ENCODE measurements at places on chromosomes 1 and 21. TPM values are rescaled to one million over a fixed set of nuclear protein-coding genes. Genes with fewer than 3 reads are reported as not detected.

ACTN2 gene
- total RNA-seq = 1.3 TPM

DNA sequence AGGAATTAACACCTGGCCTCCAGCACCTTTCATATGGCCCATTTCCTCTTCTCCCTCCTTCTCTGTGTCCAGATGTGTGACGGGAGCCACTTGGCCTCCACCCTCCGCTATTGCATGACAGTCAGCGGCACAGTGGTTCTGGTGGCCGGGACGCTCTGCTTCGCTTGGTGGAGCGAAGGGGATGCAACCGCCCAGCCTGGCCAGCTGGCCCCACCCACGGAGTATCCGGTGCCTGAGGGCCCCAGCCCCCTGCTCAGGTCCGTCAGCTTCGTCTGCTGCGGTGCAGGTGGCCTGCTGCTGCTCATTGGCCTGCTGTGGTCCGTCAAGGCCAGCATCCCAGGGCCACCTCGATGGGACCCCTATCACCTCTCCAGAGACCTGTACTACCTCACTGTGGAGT lies 5.6 kb downstream of the TMEM61 start:
- H3K27ac ChIP-seq = no peak overlapping the region
- DNase-seq = no peak
- H3K36me3 ChIP-seq = no peaks in the 10 kb centered on the region
- H3K27me3 ChIP-seq = peaks cover 2% of the 10 kb centered on the region

DNA sequence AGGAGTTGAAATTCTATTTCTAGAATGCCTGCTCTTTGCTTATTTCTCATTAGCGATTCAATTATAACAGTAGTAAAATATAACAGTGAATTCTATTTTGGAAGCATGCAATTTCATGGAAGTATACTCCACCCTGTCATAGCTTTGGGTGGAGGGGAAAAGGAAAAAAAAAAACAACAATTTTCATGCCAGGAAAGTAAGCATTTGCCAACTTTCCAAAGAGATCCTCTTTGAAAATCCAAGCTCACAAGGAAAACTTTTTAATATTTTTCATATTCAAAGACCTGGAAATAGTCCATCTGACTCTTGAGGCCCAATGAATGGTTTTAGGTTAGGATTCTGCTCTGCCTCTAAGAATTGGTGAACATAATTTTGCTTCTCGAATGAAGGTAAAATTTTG lies 134.5 kb downstream of the PTPN14 start:
- H3K4me3 ChIP-seq = no peak overlapping the region
- H3K27ac ChIP-seq = no peak overlapping the region
- no peaks in the 10 kb centered on the region for H3K27me3 ChIP-seq
- no peaks in the 10 kb centered on the region for H3K4me1 ChIP-seq
- no peaks in the 10 kb centered on the region for H3K36me3 ChIP-seq
- DNase-seq = no peak

DNA sequence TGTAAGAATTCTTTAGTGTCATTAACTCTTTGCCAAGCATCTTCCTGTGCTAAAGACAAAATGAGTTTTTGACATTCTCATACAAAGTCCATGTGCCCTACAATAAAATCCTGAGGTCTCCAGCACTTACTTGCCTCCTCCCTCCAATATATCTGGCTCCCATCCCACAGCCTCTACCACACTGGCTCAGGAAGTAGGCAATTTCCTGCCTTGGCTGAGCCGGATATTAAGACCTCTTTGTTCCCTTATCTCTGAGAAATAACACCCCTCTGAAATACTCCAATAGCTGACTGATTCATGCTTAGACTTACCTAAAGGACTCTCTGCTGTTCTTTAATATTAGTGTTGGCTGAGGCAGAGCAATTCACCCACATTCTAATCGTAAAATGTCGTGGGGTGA lies 37.6 kb upstream of the GORAB start:
- DNase-seq = no peak
- no peak overlapping the region for H3K4me3 ChIP-seq
- no peaks in the 10 kb centered on the region for H3K36me3 ChIP-seq
- H3K27ac ChIP-seq = peak overlapping the region; percentile 16
- no peaks in the 10 kb centered on the region for H3K27me3 ChIP-seq
- no peaks in the 10 kb centered on the region for H3K4me1 ChIP-seq

DNA sequence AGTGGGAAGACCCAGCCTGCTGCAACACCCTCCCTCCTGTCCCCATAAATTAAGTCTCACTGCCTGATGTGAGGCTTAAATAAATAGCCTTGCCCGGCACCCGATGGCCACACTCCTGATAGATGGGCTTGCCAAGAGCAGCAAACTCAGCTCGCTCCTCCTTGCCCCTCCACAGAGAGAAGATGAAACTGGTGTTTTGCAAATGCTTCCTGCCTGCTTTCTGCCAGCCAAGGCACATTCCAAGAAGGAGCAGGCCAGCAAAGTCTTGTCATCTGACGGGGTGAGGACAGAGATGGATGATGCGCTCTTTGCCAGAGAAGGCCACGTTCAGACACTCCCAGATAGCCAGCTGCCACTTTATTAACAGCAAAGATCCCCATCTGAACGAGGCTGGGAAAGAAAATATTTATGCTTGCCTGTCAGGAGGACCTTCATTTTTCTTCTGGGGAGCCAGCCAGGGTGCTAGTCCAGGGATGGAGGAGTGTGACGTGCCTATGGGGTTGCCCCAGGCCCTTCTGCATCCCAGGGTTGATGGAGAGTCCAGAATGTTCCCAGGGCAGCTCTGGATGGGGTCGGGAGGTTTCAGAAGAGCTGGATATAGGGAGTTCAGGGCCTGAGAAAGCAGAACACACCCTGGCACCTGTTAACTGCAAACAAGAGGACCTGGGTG lies 265.4 kb downstream of the FOXD2 start:
- H3K4me1 ChIP-seq = no peaks in the 10 kb centered on the region
- DNase-seq = no peak
- H3K27me3 ChIP-seq = peaks cover 35% of the 10 kb centered on the region
- no peak overlapping the region for H3K27ac ChIP-seq
- H3K4me3 ChIP-seq = no peak overlapping the region

DNA sequence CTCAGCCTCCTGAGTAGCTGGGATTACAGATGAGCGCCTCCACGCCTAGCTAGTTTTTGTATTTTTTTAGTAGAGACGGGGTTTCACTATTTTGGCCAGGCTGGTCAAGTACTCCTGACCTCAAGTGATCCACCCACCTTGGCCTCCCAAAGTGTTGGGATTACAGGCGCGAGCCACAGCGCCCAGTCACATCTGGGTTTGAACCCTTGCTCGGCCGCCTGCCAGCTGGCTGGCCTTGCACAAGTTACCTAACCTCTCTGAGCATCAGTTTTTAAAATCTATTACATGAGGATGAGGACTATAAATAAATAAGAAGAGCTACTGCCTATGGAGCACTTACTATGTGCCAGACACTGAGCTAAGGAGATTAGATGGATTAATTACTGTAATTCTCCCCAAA lies 17.7 kb upstream of the PADI2 start:
- H3K4me3 ChIP-seq = no peak overlapping the region
- no peak for DNase-seq
- H3K4me1 ChIP-seq = no peaks in the 10 kb centered on the region
- peaks cover 35% of the 10 kb centered on the region for H3K27me3 ChIP-seq
- no peaks in the 10 kb centered on the region for H3K36me3 ChIP-seq

CLDN8 gene
- total RNA-seq = not detected

GRCh38 chr1:95325349-95325748 lies 91.3 kb downstream of the RWDD3 start:
- DNase-seq = no peak
- no peak overlapping the region for H3K4me3 ChIP-seq
- no peaks in the 10 kb centered on the region for H3K36me3 ChIP-seq
- no peaks in the 10 kb centered on the region for H3K4me1 ChIP-seq

- no peak overlapping the region for H3K27ac ChIP-seq
- no peak for DNase-seq
- H3K36me3 ChIP-seq = no peaks in the 10 kb centered on the region
- no peaks in the 10 kb centered on the region for H3K4me1 ChIP-seq
- H3K4me3 ChIP-seq = no peak overlapping the region
- H3K27me3 ChIP-seq = no peaks in the 10 kb centered on the region
Observed at GRCh38 chr1:20102875-20103274, 16.5 kb downstream of the PLA2G2D start.

- H3K36me3 ChIP-seq = no peaks in the 10 kb centered on the region
- no peaks in the 10 kb centered on the region for H3K4me1 ChIP-seq
- H3K27me3 ChIP-seq = no peaks in the 10 kb centered on the region
- H3K4me3 ChIP-seq = no peak overlapping the region
- no peak overlapping the region for H3K27ac ChIP-seq
- DNase-seq = no peak
Observed at GRCh38 chr1:170156594-170156993, 10.8 kb downstream of the NTMT2 start.

DNA sequence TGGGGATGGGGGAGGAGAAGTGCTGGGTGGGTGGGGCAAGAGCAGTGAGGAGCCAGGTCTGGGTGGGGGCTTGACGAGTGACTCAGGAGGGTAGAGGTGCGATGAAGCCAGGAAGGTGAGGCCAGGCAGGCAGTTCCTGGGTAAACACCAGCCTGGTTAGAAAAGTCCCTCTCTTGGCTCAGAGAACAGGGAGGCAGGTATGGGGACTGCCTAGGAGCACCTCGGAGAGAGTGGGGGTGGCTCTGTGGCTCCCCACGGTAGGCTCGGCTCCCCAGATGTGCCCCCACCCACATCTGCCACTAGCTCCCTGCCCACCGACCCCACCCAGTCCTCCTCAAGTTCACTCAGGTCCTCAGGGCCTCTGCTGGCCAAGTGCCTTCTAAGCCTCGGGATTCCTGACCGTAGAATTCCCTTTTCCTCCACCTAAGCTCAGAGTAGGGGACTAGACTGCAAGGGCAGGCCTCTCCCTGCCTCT lies 1.2 kb downstream of the HSPG2 start:
- peak overlapping the region; percentile 58 for H3K4me3 ChIP-seq
- no peaks in the 10 kb centered on the region for H3K27me3 ChIP-seq
- H3K27ac ChIP-seq = peak overlapping the region; percentile 69
- no peak for DNase-seq
- H3K4me1 ChIP-seq = peaks cover 52% of the 10 kb centered on the region
- H3K36me3 ChIP-seq = no peaks in the 10 kb centered on the region

GRCh38 chr1:30464187-30464617 lies 259.2 kb downstream of the MATN1 start:
- H3K27ac ChIP-seq = no peak overlapping the region
- no peaks in the 10 kb centered on the region for H3K36me3 ChIP-seq
- H3K27me3 ChIP-seq = no peaks in the 10 kb centered on the region
- no peak overlapping the region for H3K4me3 ChIP-seq

DNA sequence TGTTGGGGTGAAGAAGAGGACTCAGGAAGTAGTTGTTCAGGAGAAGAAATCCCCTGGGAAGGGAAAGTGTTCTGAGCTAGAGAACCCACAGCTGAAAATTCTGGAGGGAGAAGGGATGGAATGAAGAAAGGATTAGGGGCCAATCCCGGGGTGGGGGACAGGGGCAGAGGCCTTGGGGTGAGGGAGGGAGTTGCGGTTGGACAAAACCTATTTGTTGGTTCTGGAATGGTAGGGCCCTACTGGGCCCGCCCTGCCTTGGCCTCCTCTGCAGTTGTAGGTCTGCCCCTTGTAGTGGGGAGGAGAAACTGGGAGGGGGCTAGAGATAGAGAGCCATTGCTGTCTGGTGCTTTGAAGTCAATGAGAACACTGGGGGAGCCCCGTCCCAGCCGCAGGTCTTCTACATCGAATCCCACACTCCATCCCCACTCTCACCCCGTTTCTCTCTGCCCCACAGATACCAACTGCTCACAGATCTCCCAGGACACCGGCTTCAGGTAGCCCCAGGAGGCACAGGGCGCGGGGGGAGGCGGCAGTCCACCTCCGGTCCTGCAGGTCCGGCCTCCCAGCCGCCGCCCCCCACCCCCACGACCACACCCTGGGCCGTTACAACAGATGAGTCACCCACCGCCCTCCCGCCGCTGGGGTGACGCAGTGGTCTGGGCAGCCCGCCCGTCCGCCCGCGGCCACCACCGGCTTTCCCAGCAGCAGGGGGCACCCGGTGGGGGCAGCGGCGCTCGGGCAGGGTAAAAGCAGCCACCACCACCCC lies 1.1 kb downstream of the TAGLN2 start:
- H3K27me3 ChIP-seq = no peaks in the 10 kb centered on the region
- peak overlapping the region; percentile 98 for H3K27ac ChIP-seq
- peak overlapping the region; percentile 82 for H3K4me3 ChIP-seq
- peaks cover 20% of the 10 kb centered on the region for H3K36me3 ChIP-seq
- peaks cover 27% of the 10 kb centered on the region for H3K4me1 ChIP-seq
- DNase-seq = peak; percentile 87
